ENCODE measurements at places on chromosomes 12 and 14.

DNA sequence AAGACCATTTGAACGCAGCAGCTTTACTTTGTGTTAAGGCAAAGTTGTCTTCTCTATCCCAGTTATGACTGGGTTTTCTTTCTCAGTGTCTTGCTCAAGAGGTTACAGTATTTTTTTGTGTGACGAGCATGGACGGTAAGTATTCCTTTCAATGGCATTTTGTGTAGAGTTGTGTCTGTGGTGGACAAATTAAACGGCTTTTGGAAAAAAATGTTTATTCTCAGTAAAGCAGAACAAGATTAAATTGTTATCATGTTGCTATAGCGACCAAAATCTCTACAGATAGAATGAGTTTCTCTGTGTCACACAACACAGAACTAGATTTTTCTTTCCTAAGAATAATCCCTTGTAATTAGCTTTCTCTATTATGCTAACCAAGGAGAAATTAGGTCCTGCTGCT lies 417.1 kb downstream of the AEBP2 start:
- DNase-seq, result no peak

DNA sequence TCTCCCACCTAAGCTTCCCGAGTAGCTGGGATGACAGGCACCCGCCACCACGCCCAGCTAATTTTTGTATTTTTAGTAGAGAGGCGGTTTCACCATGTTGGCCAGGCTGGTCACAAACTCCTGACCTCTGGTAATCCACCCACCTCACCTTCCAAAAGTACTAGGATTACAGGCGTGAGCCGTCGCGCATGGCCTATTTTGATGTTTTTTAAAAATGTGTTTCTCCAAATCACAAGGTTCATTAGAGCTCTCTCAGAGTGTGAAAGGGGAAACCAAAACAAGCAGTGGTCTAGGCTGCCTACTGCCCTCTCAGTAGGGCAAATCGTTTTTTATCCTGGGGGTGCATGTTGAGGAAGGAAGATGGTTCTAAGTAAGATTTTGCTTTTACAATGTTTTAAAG lies 211.5 kb downstream of the PIK3C2G start:
- DNase-seq, result no peak

- DNase-seq, result no peak
Measured at GRCh38 chr12:38508246-38508645, 191.7 kb downstream of the ALG10B start.

DNA sequence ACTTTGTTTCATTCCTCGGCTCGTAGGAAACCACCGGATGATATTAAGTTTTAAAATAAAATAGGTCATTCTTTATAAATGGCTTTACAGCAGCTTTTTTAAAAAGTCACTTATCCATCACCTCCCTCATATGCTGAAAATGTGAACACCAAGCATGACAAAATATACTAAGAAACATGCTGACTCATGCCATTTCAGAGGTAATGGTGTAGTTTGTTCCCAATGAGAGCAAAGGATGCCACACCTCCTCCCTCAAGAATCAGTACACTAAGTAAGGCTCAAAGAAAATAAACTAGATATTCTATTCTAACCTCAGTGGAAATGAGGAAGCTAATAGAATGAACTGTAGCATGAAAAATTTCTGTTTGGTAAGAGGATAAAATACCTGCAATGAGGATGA lies 5.5 kb upstream of the DIO2 start:
- DNase-seq, result no peak

DNA sequence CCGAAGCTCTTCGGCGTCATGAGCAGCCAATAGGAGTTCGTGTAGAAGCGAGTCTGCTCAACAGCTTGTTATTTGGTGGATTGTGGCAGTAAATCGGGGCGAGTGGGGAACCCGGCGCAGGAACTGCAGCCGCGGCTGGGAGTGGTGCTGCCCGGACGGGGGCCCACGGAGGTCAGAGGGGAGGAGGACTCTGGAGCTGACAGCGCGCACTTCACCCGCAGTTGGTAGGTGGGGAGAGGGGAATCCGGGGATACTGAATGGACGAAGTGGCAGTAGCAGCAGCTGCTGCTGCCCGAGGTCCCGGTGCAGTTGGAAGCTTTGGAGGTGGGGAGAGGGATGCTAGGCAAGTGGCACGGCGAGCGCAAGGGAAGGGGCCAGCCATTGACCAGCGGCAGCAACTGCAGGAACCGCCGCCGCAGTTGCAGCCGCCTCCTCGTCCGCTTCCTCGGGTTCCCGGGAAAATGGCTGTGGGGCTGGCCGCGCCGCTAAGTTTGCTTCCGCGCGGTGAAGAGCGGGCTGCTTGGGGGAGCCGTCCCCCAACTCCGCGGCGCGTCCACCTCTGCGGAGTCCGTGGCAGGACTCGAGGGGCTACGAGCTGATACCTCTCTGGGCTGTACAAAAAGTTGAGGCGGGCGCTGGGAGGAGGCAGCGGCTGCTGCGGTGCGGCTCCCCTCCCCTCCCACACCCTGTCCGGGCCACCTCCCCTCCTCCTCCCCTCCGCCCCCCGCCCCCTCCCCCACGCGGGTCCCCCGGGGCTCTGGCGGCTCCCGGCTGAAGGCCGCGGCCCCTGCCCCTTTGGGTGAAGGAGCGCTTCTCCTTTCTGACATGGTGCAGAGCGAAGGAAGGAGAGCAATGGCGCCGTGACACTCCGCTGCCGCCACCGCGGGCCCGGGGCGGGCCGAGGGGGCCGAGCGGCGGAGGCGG lies at the start of gene ARID4A:
Gene ARID4A (plus strand): TSS at position 79 of the 924 bp plus-strand sequence. CDS start 1,300 bp downstream, outside the sequence.
- DNase-seq, result no peak

DNA sequence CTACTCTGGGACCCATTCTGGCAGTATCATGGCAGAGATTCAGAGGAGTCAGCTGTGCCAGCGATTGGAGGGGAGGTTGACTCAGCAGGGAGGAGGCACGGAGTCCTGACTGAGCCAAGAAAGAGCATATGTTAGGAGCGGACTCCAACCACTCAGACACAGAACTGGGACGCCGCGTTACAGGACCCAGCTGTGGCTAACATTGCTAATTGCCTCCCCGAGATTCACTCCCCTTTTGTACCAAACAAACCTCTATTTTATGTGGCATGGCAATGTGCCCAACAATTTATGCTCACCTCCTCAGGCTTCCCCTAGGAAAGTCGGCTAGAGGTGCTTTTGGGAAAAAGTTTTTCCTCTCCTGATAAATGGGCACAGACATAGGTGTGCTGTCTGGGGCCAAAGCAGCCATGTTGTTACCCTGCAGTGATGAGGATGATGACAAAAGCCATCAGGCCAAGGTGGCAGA lies 15.2 kb upstream of the CLIP1 start:
- DNase-seq, result no peak
